Naive thymus-derived CD4-positive, alpha-beta T cell (primary cell): ENCODE measurements at places on chromosomes 7 and 10. TPM values are rescaled to one million over a fixed set of nuclear protein-coding genes. Genes with fewer than 3 reads are reported as not detected.

The FGL2 gene
- 11.4 TPM for total RNA-seq

The TMEM176B gene
- total RNA-seq = 7.1 TPM

DNA sequence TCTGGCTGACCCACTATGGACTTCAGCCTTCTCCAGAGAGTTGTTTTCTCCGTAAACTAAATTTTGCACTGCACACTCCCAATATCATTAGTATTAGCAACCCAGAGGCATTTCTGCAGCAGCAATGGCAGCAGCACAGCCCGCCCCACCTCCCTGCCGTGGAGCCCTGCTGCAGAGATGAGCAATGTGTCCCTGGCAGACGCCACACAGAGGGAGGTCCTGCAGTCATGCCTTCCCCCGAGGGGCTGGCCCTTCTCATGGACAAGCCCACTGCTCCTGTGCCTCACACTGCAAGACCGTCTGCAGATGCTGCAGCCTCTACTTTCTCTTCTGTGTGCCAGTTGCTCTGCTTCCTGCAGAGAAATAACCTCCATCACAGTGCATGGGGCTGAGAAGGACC lies 393.4 kb upstream of the MKI67 start:
- H3K27ac ChIP-seq = no peak overlapping the region
- H3K4me3 ChIP-seq = no peak overlapping the region
- no peak for DNase-seq
- H3K36me3 ChIP-seq = no peaks in the 10 kb centered on the region
- no peaks in the 10 kb centered on the region for H3K4me1 ChIP-seq
- no peaks in the 10 kb centered on the region for H3K27me3 ChIP-seq

DNA sequence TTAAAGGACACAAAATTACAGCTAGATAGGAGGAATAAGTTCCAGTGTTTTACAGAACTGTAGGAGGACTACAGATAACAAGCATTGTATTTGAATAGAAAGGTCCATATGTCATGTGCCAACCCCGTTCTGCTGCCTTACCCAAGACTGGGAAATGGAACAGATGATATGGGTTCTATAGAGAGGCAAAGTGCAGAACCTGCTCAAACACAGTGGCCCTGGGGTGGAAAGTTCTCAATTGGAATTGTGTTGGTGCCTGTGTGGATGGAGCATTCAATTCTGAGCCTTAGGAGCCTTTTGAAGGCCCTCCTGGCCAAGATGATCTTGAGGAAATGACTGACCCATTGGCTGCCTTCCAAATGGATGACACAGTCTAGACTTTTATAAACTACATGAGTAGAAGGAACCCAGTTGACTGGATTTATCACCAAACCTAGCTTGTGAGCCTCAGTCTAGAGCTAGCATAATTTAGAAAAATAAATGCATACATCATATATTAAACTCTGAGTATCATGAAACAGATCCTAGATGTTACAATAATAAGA lies 4.1 kb upstream of the PRSS1 start:
- no peak overlapping the region for H3K27ac ChIP-seq
- H3K4me1 ChIP-seq = no peaks in the 10 kb centered on the region
- no peak overlapping the region for H3K4me3 ChIP-seq
- H3K27me3 ChIP-seq = no peaks in the 10 kb centered on the region

The CPED1 gene
- 4.5 TPM for total RNA-seq

The SLC18A2 gene
- 1.1 TPM for total RNA-seq
